Lung microvascular endothelial cell (primary cell): ENCODE measurements at places on chromosomes 2 and 18.
A peak's percentile ranks its signal among the peaks of the same experiment; 100 is the strongest.

- DNase-seq, result no peak
Measured at GRCh38 chr2:158144914-158145625, 43.4 kb downstream of the UPP2 start.

- no peak for DNase-seq
Measured at GRCh38 chr2:110842048-110842447, 109.7 kb downstream of the ACOXL start.

GRCh38 chr18:41577529-41577928 lies 377.5 kb upstream of the PIK3C3 start:
- DNase-seq, result no peak

DNA sequence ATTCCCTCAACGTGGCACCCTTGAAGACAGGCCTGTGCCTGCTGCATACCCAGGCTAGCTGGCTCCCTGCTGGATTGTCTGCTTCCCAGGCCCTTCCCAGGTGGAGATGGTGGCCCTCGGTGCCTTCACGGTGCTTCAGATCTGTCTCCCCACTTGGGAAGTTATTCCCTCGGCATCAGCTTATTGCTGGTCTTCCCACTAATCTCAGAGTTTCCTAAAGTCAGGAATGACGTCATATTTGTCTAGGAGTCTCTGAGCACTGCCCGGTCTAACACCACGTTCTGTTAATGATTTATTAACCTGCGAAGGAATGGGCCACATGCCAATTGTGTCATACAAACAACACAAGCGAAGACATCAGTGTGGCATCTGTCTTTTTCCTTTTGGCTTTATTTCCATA lies 269.8 kb upstream of the ID2 start:
- DNase-seq, result no peak

DNA sequence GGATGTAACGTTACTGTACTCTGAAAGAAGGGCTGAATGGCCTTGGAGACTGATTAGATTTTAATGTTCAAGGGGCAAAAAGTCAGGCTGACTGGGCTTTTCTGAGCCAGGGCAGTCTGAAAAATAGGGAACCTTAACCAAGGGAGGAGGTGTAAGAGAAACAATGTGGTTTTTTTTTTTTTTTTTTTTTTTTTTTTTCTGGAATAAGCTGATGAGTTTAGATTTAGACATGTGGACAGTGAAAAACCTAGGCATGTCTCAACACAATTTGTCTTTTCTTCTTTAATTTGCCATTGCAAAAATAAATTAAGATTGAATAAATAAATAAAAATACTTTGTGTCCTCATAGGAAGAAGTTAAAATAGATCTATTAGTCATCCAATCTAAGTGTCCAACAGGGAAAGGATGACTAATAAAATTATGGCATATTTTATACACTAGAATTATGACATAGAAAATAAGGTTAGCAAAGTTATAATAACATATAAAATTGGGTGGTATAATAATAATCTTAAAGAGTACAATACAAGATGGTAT lies 237.6 kb upstream of the TRIB2 start:
- peak; percentile 32 for DNase-seq

DNA sequence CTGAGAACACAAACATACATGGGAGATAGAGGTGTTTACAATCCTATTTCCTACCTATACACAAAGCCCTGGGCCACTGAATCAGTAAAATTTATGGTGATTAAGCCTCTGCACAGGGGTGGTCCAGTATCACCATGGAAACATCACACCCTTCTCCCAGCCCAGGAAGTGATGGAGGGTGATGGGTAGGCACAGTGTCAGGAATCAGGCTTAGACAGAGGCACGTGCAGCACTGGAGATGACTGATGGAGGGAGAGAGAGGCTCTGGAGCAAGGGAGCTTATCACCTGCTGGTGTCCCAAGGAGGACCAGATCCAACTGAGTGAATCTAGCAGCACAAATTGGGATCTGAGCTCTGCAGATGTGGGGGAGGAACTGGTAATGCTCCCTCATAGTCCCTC lies 117.2 kb downstream of the RPIA start:
- peak; percentile 6 for DNase-seq

GRCh38 chr18:33291539-33291938 lies 149.0 kb downstream of the CCDC178 start:
- DNase-seq, result peak; percentile 5

DNA sequence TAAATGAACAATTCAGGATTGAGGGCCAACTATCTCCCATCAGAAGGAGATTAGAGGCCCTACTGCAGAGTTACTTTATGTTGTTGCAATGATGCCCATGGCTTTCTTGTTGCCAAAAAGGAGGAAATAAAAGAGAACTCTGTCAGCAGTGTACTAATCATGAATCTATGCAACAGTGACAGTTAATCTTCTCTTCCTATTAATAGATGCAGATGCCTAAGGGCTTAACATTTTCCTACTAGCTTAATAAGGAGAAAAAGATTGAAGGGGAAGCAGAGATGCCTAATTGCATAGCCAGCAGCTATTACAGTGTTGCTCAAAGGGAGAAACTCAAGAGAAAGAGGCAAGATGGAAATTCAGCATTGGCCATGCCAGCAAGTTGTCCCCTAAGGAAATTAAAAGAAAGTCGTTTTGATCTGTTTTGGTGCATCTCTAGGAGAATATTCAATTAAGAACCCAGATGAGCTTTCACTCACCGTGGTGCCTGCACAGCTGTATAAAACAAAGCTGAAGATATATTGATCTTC lies 107.1 kb upstream of the KCNJ3 start:
- no peak for DNase-seq

DNA sequence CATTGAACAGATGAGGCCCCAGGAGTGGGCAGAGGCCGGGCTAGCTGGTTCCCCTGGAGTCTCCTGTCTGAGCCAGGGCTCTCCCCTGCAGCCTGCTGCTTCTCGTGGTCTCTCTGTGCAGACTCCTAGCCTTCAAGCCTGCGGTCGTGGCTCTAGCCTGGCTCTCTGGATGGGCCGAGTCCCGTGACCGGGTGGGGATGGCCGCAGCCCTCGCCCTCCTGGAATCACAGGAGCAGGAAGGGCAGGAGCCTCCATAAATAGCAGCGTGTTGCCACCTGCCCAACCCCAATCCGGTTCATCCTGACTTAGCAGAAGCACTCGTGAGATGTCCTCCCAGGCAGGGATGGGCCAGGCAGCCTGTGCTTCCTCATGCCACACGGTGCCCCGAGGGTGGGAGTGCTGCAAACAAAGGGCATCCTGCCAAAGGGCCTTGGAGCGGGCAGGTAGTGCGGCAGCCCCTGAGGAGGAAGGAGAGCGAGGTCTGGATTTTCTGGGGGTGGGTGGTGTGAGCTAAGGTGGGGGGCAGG lies 43.9 kb downstream of the FOSL2 start:
- peak; percentile 16 for DNase-seq

DNA sequence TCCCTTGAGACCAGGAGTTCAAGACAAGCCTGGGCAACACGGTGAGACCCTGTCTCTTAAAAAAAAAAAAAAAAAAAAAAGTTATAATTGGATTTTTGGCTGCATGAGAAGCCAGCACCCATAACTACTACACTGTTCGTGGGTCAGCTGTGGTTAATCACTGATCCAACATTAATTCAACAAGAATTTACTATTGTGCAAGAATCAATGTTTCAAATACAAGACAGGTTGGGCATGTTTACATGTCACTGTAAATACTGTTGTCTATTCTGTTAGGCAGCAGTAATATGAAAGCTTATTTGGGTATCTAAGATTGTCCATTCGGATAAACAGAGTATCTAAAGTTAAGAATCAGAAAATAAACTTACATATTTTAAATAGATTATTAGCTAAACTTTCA lies 62.3 kb downstream of the ESCO1 start:
- no peak for DNase-seq

DNA sequence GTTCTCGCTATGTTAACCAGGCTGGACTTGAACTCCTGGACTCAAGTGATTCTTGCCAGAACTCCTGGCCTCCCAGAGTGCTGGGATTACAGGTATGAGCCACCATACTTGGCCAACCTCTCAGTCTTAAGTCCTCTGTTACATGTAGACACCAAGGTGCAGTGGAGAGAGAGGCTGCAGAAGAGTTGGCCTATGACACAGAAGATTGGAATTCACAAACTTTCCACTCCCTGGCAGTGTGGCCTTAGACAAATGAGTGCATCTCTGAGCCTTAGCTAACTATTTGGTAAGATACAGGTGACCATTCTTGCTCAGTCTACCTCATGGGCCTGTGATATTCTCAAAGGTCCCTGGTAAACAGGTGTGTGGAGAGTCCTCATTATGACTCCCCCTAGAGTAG lies 159.7 kb downstream of the MYCN start:
- DNase-seq, result no peak

DNA sequence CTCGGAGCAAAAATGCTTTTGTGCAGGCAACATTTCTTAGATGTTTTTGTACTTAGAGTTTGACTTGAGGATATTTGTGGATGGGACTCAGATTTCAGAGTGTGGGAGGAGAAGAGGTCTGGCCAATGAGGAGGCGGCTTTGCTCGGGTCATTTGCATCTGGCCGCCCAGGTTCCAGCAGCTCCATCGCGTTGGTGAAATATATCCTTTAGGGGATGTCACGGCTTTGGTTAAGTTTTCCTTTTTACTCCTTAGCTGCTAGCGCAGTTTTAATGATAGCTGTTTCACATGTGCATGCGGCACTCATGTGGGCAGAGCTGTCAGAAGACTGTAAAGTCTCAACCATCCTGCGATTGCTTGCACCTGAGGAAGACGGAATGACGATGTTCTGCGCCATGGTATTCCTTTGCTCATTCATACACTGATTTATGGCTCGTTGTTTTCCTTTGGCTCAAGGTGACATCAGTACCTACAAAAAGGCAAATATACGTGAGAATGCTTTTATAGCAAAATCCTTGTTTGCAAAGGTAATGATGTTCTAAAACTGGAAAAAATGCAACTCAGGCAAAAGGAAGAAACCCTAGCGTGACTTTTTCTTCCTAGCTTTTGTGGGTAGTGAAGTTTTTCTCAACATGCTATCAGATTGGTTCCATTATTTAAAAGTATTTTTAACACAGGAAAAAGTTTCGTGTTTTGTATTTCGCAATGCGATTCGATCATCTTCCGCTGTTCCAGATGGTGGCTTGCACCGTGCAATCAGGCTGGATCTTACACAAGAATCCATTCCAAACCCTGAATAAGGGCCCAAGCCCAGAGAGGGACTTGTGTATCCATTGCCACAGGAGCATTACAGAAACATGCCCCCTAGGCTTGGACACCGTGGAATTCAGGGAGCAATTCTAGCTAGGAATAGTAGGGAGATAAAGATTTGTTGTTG lies 70.5 kb upstream of the ZNF516 start:
- peak; percentile 53 for DNase-seq

GRCh38 chr18:72601481-72601880 lies 57.3 kb upstream of the CBLN2 start:
- DNase-seq, result no peak

DNA sequence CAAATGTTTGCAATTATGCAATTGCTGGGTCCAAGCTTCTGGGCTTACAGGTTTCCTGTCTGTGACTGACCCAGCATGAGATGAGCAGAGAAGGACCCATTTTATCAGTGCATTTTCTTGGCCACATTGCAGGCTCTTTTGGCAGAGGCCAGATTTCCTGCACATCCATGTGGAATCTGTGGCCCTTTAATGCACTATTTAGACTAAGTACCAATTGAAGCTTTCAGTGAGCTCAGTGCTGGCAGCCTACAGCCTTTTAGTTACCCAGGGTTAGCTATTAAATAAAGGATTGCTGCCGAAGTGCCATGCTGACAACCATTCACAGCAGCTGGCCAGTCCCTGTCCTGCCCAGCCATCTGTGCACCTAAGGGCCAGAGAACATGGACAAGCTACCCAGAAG lies 165.0 kb downstream of the ANKRD30B start:
- no peak for DNase-seq

GRCh38 chr18:41618147-41618546 lies 336.9 kb upstream of the PIK3C3 start:
- DNase-seq, result no peak

DNA sequence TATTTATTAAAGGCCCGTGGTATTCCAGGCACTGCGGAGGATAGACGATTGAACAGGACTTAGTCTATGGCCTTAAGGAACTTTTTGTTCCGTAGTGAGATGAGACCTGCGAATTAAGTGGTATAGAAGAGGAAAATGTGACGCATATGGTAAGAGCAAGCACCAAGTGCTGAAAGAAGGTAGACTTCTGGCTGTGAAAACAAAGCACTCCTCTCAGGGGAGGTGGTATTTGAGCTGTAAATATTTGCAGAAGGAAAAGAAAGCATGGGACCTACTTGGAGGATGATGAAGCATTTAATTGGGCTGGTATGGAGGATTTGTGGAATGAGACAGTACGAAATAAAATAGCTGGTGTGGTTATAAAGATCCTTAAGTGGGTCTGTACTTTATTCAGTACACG lies 62.5 kb downstream of the GPR39 start:
- DNase-seq, result no peak

DNA sequence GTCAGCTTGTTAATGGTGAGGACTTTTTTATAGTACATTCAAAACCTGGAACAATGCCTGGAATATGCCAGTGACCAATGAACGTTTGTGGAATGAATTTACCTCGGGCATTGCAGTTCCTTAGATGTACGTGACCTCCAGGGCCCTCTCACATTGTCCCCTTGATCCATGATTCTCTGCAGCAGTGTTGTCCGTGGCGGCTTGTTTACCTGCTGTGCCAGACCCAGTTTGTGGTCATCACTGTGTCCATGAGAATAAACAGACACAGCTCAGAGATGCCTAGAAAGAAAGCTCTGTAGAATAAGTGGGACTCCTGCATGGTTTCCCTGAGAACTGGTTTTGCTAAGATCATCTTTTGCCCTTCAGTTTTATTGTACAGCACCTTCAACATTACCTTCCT lies 1132.2 kb downstream of the DPP10 start:
- DNase-seq, result no peak

DNA sequence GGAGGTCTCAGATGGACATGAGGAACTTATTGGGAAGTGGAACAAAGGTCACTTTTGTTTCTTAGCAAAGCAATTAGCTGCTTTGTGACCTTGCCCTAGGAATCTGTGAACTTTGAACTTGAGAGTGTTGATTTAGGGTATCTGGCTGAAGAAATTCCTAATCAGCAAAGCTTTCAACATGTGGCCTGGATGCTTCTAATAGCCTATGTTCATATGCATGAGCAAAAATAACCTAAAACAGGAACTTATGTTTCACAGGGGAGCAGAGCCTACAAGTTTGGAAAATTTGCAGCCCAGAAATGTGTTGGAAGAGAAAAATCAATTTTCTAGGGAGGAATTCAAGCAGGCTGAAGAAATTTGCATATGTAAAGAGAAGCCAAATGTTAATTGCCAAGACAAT lies 405.8 kb upstream of the SALL3 start:
- no peak for DNase-seq

DNA sequence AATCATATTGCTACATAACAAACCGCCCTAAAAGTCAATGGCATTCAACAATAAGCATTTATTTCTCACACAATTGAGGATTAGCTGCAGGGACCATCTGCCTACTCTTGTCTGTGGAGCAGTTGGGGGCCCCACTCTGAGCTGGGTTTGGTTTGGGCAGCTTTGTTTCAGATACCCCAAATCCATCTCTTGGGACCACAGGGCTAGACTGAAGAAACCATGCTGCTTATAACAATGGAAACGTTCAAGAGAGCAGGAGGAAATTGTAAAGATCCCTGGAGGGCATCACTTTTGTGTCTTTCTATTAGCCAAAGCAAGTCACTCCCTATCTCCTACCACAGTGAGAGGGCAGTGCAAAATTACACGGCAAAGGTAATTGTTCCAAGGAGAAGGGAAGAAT lies 146.5 kb upstream of the MGAT5 start:
- no peak for DNase-seq

GRCh38 chr2:41495050-41495449 lies 552.8 kb upstream of the PKDCC start:
- DNase-seq, result no peak
